ENCODE measurements at places on chromosomes 1 and 21.

DNA sequence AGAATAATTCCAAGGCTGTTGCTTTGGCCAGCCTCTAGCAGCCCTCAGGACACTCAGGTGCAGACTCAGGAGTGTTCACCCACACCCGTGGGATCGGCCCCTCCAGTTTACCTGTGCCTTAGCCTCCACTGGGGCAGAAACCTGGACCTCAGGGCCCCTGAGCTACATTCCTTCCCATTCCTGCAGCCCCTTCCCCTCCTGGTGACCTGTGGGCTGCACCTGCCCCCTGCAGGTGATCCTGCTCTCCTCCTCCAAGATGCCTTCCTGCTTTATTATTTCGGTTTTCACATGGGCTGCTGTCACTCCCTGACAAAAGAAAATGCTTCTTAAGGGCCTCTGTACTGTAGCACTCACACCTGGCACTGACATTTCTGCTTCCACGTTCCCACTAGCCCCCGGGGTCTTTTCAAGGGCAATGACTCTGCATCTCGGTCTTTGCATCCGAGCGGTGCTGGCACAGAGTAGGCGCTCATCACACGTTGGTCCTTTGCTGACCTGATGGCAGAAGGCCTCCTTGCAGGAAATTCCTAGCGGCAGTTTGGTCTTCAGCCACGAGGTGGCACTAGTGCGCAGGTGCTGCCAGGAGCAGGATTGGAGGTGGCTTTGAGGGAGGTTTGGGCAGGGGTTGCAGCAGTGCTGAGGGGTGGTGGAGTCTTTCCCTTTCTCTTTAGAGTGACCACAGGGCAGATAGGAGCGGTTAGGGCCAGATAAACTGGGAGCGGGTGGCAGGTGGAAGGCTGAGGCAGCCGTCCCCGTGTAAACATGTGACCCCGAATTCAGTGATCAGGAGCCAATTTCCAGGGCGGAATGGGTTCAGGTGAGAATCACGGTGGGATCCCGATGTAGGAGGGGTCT, 25.3 kb upstream of the ETV3 start:
- DNase-seq, result peak; percentile 72

GRCh38 chr21:25457411-25457810, 149.9 kb downstream of the MRPL39 start:
- DNase-seq, result peak; percentile 9

DNA sequence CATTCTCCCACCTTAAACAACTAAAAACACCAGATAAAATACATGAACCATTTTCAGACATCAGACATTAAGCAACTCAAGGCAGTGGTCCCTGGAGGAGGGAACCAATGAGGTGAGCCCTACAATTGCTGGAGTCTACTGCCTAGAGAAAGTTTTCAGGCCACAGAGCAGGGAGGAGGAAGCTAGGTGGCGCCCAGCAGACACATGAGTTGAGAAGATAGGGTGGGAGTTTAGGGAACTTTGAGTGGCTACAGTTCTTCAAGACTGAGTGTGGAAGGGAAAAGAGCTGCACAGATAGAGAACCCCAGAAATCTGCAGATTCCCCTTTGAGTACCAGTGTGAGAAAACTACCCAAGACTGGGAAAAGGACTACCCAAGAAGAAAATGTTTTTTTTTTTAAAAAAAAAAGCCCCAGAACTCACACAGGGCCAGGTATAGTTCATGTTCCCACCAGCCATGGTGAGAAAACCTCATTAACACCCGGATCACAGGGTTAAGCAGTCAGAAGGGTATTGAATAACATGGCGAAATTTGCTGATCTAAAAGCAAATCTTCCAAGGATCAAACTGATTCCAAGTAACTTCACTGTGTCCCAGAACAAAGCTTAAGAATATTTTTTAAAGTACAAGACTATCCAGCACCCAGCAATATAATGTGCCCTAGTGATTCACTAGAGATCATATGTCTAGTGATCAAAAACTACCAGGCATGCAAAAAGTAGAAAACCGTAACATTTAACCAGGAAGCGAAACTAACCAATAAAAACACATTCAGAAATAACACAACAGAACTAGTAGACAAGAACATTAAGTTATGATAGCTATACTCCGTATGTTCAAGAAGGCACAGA, 12.0 kb downstream of the ALDH9A1 start:
- DNase-seq, result no peak

- DNase-seq, result no peak
Observed at GRCh38 chr1:194277927-194278326, 1091.5 kb upstream of the B3GALT2 start.

- DNase-seq, result no peak
Observed at GRCh38 chr1:224565186-224565585, 50.9 kb upstream of the CNIH3 start.

DNA sequence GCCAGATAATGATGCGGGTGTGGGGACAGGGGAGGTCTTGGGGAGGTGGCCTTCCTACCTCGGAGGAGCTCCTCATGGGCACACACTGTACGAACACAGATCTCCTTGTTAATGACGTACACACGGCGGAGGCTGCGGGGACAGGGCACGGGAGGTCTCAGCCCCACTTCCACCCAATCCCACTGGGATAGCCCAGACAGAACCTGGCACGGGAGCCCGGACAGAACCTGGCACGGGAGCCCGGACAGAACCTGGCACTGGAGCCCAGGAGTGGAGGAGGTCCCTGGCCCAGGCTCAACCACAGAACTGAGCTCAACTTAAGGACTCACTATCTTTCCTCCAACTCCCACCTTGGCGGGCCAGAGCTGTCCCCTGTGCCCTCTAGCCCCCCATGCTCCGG, 5.2 kb downstream of the MFAP2 start:
- no peak for DNase-seq

DNA sequence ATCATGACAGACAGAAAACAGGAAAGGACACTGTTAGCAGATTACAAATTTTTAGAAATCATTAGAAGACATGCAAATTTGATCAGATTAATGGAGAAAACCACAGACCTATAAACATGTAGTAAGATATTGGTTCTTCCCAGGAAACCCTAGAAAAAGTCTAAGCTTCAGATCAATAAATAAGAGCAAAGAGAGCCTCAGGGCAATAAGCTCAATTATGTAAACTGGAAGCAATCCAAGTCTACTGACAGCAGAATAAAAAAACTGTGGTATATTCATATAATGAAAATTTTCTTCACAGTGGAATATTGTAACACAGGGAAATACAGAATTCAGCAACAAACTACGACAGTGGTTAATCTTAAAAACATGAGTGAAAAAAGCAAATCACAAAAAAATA, 36.3 kb downstream of the NRDC start:
- no peak for DNase-seq

DNA sequence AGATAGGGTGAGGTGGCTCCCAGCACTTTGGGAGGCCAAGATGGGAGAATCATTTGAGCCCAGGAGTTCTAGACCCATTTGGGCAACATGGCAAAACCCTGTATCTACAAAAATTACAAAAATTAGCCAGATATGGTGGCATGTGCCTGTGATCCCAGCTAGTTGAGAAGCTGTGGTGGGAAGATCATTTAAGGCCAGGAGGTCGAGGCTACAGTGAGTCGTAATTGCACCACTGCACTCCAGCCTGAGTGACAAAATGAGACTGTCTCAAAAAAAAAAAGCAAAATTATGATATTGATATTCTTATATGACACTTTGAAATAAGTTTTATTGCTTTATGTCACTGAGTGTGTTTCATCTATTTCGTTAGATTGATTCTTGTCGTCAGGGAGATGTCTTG, 7.4 kb downstream of the ACADM start:
- DNase-seq, result no peak

GRCh38 chr1:177928194-177928593, 41.7 kb downstream of the SEC16B start:
- DNase-seq, result no peak

All from small intestine (tissue), 16 donors.